ENCODE measurements at places on chromosomes 2 and 18.

GRCh38 chr2:150618245-150618895, 130.9 kb upstream of the RND3 start:
- no peak for DNase-seq

DNA sequence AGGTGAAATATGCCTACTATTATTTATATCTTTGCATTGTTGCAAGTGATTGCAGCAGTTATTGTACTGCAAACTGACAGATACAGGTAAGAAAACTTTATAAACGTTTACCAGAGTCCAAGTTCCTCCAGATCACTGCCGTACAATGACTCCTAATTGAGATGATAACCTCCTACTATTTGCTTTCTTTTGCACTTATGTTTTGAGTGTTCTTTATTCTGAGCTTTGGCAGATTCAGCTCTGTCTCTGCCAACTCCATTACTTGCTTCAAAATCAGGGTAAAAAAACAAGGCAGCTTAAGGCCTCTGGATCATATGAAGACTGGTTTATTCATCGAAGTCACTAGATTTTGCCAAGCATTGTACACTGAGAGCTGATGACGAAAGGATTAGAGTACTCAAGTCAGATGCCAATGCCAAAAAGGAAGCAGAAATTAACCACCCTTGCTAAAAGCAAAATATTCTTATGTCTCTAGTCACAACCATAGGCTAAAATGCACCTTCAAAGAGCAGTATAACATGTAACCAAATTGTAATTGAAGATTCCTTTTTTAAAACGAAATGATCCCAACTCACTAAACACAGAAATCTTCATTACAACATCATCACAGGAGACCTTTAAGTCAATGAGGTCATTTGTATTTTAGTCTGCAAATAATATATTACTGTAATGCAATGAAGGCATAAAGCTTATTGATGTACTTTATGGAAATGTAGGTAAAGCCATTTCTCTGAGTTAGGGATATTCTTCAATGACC, 10.5 kb upstream of the IKZF2 start:
- DNase-seq, result no peak

DNA sequence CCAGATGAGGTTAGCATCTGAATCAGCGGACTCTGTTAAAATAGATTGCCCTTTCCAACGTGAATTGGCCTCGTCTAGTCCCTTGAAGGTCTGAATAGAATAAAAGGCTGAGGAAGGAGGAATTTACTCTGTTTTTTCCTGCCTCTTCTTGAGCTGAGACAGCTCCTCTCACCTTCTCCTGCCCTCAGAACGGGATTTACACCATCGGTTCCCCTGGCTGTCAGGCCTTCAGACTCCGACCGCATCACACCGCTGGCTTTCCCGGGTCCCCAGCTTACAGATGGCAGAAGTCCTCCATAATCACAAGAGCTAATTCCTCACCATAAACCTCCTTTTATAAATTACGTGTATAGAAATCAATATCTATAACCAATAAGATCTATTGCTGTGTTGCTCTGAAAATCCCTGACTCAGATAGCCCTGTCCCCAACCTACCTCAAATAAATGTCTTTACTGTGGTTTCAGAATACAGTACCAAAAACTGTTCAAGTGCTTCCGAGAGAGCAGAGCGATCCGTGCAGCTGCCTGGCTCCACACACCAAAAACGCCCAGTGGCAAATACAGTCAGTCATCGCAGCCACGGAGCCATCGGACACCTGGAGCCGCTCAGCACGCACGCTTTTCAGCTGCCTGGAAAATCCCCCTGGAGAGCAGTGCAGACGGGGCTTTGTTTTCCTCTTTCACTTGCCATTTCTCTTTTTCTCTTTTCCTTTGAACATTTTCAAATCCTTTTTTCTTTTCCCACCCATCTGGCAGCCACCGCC, 196.9 kb downstream of the NRP2 start:
- no peak for DNase-seq

GRCh38 chr2:85309699-85310321, 18.0 kb downstream of the TGOLN2 start:
- DNase-seq, result no peak

DNA sequence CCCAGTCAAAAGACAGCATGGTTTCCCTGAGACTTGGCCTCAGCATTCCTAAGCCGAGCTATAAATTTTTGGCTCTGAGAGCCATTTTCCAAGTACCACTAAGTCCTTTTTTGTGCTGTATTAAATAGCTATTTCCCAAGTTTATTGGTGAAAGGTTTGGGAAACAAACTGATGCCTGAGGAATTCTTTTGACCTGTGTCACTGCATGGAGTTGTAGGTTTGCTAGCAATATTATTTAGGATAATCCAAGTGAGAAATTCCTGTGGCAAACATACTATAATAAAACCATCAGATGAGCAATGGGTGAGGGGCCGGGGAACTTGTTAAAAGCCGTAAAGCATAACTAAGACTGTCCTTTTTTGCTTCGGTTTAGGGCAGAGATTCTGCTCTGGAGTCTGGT, 28.4 kb downstream of the ARHGAP28 start:
- no peak for DNase-seq

DNA sequence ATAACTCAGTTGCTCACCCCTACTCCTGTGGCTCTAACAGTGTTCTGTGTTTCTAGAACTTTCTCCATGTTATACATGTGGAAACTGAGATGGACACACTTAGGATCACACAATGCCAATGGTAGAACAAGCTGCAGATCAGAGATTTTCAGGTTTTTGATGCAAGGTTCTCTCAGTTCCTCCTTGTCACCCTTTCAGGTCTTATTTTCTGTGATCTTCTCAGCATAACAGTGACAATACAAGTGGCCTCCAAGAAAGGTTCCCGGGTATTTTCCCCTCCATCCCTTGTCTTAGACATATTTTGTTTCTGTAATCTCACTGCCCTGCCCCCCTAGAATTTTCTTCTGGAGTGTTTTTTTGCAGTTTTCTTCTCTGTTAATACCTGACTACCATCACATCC, 6.2 kb upstream of the MGAT5 start:
- no peak for DNase-seq

GRCh38 chr2:60496475-60496874, 57.0 kb downstream of the BCL11A start:
- no peak for DNase-seq

DNA sequence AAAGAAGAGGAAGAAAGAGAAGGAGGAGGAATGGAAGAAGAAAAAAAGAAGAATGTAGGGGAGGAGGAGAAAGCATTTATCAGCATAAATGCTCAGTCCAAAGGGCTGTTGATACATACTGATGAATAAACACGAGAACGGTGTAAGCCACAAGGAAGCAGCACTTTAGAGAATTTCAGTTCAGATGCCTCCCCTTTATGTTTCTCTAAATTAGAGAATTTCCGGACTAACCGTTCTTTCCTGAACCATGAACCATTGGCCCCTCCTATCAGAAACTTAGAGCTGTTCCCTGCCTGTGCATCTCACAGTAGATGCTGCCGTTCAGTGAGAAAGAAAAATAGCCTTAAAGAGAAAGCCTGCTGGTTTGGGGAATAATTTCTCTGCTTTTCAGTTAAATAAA, 49.2 kb upstream of the TUBA3D start:
- DNase-seq, result no peak

DNA sequence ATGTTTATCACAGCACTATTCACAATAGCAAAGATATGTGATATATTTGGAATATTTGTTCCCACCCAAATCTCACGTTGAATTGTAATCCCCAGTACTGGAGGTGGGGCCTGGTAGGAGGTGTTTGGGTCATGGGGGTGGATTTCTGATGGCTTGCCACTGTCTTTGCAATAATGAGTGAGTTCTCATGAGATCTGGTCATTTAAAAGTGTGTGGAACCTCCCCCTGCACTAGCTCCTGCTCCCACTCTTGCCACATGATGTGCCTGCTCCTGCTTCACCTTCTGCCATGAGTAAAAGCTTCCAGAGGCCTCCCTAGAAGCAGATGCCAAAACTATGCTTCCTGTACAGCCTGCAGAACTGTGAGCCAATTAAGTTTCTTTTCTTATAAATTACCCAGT, 72.2 kb upstream of the DYNC1I2 start:
- DNase-seq, result no peak

- no peak for DNase-seq
Measured at GRCh38 chr2:31319406-31320175, 85.6 kb downstream of the EHD3 start.

- no peak for DNase-seq
Measured at GRCh38 chr2:173432049-173432754, 77.5 kb downstream of the CDCA7 start.

DNA sequence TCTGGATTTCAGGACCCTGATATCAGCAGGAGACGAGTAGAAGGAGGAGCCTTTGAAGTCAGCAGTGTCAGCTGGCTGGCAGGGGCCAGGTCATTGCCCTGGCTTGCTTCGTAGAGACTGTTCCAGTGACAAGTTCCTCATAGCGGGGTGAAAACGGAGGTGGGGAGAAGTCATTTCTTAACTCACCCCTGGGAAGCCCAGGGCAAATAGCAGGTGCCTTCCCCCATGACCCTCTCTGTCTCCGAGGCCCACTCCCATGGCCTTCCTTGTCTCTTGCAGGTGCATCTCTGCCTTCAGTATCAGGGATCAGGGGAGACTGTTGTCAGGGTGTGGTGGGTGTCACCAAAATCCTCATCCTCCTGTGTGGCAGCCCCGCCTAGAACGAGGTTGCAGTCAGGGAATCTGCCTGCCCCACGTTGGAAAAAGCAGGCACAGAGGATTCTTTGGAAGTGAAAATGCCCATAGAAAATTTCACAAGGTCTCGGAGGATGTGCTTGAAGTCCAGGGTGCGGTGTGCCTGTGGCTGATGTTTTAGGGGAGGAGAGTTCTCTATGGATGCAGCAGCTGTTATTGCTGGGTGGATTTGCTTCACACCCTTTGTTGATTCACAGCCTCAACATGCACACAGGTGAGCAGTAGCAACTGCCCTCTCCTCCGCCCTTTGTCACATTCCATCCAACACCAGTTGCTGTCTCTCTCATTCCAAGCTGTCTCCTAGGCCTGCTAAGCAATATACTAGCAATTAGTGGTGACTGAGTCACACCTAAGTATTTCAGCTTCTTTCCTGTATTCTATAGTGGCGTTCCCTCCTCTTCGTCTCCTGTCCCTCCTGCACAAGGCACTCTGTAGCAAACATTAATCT, 142.6 kb upstream of the FHL2 start:
- DNase-seq, result no peak

DNA sequence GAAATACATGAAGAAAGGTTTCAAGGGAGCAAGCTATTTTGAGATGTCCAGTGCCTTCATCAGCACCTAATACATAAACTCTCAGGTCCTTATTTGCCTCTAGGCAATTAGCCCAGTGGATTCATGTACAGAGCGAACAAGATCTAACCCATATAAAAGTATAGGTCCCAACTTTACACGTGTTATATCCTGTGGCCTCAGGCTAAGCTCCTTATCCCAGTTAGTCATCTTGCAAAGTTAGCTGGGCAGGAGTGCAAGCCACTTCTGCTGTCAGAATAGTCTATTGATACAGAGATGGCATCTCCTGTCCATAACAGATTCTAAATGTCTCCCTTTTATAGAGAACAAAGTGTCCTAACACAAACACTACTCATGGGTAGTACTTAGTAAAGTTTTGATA, 203.9 kb upstream of the PIK3C3 start:
- no peak for DNase-seq

- no peak for DNase-seq
Measured at GRCh38 chr18:14941256-14941655, 193.3 kb downstream of the ANKRD30B start.

- no peak for DNase-seq
Measured at GRCh38 chr2:144876013-144876412, 356.1 kb upstream of the ZEB2 start.
